Esophagus squamous epithelium (tissue), 5 donors: ENCODE measurements at places on chromosomes 5 and 9.

DNA sequence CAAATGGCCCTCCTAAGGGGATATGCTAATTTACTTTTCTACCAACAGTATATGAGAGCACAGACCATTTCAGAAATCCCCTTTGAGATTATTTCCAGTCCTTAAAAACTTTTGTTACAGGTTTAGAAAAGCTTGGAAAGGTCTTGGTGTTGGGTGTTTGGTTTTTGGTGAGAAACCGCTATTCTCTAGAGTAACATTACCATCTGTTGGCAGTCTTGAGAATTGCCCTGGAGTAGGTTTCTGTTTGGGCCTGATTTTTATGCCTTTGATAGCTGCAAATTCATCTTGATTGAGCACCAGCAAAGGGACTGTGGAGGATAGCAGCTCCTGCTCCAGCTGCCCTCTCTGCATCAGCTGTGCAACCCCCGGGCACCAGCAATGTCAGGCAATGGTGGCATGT, 8.0 kb downstream of the NUDT2 start:
- no peak for DNase-seq

DNA sequence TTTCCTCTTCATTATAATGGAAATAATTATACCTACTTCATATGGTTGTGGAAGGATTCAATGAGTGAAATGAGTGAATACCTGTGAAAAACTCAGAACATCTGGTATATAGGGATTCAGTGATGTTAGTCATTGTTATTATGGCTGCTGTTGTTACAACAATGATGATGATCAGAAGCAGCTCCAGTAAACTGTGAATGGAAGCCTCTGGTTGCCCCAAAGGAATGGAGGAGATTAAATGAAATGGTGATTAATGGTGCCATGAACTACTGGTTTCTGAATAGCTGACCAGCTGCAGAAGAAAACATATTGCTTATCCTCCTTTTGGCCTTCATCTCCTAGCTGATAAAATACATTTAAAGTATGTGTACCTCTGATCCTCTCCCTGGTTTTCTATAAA, 372.0 kb downstream of the ARHGEF28 start:
- no peak for DNase-seq

DNA sequence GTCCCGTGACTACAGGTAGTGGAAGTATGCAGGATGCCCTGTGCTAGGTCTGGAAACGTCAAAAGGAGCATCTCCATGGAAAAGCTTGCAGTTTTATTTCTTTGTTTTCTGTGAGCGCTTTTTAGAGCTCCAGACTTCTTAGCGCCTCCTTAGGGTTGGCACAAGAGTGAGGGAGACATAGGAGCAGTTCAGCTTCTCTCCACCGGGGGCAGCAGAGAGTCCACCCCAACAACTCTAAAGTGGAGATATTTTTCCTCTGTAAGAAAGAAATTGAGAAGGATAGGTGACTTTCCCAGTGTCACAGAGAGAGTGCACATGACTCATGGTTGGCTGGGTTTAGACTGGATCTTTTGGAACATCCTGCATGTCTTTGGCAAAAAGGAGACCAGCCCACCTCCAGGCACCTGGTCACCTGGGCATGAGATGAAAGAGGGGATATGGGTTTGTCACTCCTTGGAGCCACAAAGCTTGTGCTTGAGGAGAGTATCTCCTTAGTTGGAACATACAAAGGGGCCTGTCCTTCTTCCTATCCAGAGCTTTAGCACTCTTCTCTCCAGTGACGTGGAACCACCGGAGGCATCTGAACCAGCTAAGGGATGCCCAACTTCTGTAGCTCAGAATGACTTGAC, 637.7 kb downstream of the SEMA5A start:
- DNase-seq = no peak

- no peak for DNase-seq
These were observed 84.0 kb downstream of the COL5A1 start for GRCh38 chr9:134725605-134725940.

- no peak for DNase-seq
These were observed 285.6 kb downstream of the BRINP1 start for GRCh38 chr9:119083673-119084072.

GRCh38 chr9:76690973-76691370, 73.3 kb upstream of the PCA3 start:
- no peak for DNase-seq

GRCh38 chr5:151024440-151025249, 4.3 kb downstream of the GPX3 start:
- DNase-seq = no peak

- DNase-seq = no peak
These were observed 7.1 kb upstream of the KLF9 start for GRCh38 chr9:70421272-70422180.

- no peak for DNase-seq
These were observed 882.7 kb downstream of the TLE1 start for GRCh38 chr9:80806671-80807070.

DNA sequence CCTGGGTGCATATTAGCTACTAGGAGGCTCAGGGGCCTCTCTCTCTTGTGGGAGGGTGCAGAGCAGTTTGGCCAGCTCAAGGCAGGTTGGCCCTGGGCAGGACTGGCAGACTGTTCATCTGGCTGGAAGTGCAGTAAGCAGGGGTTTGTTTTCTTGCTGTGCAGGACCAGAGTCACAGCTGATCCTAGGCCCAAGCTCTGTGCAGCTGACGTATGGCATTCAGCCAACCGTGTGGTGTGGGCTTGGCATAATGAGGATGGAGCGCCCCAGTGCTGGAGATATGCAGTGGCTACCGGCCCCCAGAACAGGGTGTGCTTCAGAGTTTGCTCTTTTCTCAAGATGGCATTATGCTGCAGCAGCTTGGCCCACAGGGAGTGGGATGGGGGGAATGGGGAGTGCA, 31.0 kb upstream of the PHF24 start:
- no peak for DNase-seq

DNA sequence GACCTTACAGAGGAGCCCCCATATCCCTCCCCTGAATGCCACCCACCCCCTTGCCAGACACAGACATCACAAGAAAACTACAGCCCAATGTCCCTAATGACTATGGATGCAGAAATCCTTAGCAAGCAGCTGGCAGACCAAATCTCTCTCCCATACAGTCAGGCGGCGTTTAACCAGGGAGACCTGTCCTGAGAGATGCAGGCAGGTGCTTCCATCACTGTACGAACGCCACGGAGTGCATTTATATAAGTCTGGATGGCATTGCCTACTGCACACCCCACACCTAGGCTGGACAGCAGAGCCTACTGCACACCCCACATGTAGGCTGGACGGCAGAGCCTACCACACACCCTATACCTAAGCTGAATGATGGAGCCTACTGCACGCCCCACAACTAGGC, 34.4 kb upstream of the SARDH start:
- no peak for DNase-seq

DNA sequence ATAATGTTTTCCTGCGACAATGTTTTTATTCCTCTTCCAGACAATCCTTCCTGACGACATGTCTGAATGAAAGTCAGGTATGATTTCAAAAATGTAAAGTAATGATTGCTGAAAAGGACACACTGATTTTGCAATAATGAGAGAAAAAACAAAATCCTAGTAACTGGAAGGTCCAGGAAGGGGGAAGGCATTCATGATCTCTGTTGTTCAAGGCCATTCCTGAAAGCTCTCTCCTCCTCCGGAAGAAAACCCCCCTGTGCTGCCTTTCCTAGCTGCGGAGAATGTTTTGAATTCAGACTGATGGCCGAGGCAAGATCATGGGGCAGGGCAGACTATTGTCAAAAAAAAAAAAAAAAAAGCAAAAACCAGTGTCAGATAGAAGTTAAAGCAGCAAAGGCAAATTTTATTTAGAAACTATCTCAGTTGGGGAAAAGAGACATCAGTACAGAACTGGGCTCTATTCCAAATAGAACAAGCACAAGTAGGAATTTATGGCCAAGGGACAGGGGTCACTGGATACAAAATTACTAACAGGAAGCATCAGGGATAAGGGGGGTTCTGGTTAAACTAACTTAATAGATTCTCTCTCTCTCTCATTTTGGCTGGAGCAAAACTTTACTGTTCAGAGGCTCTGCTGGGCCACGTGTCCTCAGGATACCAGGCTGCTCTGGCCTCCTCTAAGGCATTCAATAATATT, 36.5 kb upstream of the CTSV start:
- no peak for DNase-seq

DNA sequence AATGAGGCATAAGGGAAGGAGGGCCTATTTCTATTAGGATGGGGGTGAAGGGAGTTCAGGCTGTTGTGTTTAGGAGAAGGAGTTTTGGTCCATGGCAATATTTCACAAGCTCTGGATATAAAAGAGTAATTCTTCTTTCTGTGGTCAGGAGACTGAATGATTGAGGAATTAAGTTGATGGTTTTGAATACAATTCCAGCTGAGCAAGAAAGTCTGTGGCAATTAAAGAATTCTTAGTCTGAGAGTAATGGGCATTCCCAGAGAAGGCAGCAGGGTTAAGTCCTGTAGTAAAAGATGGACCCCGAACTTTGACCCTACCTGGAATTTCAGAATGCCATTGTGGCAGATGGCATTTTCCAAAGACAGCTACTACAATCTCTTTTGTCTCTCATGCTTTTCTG, 202.6 kb downstream of the TLE4 start:
- no peak for DNase-seq

DNA sequence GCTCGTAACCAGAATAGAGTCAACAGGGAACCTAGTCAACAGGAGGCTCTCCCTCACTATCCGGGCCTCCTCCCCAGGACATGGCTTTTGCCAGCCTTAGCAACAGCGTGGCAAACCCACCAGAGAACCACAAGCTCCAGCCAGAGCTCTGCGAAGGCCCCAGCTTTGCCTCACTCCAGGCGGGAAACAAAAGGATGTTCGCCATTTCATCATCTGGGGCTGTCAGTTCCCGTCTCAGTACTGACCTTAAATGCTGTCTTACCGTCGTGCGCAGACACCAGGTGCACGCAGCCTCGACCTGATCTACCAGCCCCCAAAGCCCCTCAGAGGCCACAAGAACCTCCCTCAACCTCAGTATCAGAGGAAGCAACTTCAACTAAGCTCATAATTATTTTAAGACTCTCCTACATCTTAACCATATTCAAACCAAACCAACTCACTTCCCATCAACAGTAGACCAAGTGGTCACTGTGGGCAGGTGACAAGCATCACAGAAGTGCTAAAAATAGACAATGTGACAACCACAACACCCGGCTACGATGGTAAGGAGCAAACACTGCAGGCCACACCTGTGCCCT, 71.4 kb downstream of the SEMA4D start:
- no peak for DNase-seq

- no peak for DNase-seq
These were observed 68.5 kb downstream of the PTCD2 start for GRCh38 chr5:72388646-72389045.

- DNase-seq = no peak
These were observed 7.8 kb upstream of the SOX30 start for GRCh38 chr5:157659868-157660660.

- no peak for DNase-seq
These were observed 6.3 kb downstream of the IGIP start for GRCh38 chr5:140131967-140132409.

DNA sequence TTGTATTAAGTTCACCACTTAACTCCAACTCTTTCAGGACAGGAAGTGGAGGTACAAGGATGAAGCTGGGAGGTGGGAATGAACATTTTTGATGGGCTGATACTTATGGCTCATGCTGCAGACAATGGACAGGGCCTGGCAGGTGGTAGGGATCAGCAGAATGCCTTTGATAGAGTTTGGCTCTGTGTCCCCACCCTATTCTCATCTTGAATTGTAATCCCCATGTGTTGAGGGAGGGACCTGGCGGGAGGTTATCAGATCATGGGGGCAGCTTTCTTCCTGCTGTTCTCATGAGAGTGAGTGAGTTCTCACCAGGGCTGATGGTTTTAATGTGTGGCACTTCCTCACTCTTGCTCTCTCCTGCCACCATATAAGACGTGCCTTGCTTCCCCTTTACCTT, 87.3 kb upstream of the PRLR start:
- no peak for DNase-seq

GRCh38 chr9:70094747-70095146, 51.1 kb downstream of the MAMDC2 start:
- DNase-seq = no peak

DNA sequence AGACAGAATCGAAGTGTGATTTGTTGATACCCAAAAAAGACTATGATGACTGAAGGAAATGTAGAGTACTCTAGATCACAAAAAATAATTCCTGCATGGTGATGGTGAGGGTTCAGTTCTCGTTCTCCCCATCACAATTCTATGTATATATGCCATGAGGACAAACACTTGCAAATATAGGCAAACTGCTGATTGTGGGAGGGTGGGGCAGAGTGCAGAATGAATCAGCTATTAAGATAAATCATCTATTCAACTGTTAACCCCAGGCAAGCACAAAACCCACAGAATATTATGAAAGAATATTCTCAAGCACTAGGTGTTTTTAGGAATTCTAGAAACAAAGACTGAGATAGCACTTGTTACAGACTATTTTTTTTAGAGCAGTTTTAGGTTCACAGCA, 13.9 kb upstream of the UBLCP1 start:
- DNase-seq = no peak

DNA sequence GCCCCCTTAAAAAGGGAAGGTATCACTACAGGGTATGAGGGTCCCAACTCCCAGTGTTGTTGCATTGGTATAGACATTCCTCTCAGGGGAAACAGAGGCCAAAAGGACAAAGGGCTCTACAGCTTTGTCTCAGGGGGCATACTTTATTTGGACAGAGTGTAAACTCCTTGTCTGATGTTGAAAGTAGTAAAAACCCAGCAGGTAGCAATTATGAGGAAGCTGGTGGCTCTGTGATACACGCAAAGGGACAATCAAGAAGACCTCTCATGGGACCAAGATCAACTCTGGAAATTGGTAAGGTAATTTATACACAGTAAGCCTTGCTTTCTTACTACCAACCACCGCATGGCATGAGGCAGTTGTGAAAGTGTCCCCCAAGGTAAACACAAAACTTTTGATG, 764.6 kb downstream of the CDH12 start:
- no peak for DNase-seq

GRCh38 chr5:139837711-139838380, 42.2 kb downstream of the PSD2 start:
- no peak for DNase-seq

GRCh38 chr9:74770508-74771261, 117.0 kb downstream of the TRPM6 start:
- DNase-seq = no peak

DNA sequence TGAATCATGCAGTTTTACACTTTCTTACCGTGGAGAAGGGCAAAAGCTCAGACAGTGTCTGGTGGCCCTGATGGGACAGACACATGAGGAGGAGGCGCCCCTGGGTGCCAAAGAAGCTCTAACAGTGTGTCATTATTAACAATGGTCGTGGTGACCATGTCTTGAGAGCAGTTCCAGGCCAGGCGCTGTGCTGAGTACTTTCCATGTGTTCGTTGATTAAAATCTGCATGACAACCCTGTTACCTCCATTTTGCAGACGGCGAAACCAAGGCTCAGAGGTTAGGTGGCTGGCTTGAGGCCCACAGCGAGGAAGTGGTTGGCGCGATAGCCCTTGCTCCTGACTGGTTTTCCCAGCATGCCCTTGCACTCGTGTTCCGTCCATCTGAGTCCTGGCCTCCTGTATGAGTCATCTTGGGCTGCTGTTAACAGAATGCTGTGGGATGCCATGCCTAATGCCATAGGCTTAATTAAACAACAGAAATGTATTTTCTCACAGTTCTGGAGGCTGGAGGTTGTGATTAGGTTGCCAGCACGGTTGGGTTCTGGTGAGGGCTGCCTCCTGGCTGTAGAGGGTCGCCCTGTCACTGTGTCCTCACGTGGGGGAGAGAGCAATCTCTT, 92.0 kb downstream of the AMBP start:
- no peak for DNase-seq

GRCh38 chr9:137053944-137054931, at the start of gene ENTPD2:
ENTPD2 (minus strand) TSS chr9:137054061; CDS start chr9:137053997, 64 bp downstream.
- no peak for DNase-seq

- DNase-seq = no peak
These were observed 1.2 kb downstream of the UCK1 start for GRCh38 chr9:131529597-131530545.

- DNase-seq = no peak
These were observed 1931.0 kb upstream of the CDH6 start for GRCh38 chr5:29262339-29263123.
